ENCODE measurements at places on chromosomes 12 and 14.

- no peak for DNase-seq
Observed at GRCh38 chr12:4939418-4940023, 29.8 kb downstream of the KCNA1 start.

GRCh38 chr12:63894132-63894531 lies 49.6 kb downstream of the SRGAP1 start:
- no peak for DNase-seq

GRCh38 chr12:27695556-27696292 lies 523 bp upstream of the REP15 start:
- DNase-seq = no peak

- no peak for DNase-seq
Observed at GRCh38 chr14:60250257-60251035, 1.4 kb downstream of the PPM1A start.

DNA sequence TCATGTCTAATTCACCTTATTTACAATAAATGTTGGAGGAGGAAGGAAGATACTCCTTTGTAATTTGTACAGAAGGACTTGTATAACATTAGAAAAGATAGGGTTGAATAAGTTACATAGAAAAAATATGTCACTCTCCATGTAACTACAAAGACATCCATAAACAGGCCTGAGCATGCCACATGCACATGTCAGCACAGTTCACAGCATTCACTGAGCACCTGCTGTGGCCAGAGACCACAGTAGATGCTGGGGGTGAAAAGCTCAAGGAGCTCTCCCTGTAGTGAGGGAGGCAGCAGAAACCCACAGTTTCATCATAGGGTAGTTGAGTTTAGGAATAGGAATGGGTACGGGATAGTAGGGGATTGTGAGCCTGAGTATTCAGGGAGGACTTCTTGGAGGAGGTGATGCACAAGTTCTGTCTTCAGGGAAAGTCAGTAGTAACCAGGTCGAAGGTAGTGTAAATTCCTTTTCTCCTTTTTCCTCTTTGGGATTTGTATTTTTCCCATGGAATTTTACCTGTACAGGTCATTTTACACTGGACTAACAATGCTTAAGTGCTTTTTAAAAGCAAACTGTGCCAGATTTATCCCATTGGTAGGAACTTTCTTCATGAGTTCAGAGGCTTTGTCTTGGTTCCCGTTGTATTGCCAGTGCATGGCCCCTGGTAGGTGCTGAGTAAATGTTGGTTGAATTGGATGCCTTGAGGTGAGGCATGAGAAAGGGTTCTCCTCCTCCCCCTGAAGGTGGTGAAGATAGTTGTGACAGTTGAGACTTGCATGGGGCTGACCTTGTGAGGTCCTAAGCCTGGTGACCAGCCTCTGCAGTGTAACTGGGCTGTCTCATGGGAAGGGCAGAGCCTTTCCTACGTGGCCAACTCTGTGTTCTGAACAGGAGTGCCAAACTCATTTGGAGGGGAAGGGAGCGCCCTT lies 20.2 kb downstream of the PRKCH start:
- DNase-seq = no peak

GRCh38 chr12:123532019-123532418 lies 1.5 kb downstream of the RILPL1 start:
- no peak for DNase-seq

DNA sequence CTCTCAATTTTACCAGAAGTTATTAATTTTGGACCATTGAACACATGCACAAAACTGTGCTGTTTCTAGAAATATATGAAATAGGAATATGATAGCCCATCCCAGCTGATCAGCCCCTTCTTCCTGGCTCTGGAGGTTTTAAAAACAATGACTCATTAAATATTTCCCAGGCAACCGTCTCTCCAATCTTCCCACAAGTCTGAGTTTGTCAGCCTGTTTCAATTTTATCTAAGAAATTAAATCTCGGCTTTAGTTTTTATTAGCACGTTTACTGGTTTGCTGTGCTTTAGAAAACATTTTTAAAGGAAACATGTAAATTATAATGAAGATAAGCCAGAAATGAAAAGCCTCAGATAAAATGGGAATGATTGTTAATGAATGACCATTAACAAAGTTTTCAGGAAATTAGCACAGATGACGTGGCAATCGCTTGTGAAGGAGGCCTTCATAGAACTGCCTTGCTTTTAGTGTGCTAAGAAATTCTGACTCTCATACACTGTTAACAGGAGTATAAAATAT lies 89.3 kb upstream of the RAP1B start:
- no peak for DNase-seq

- no peak for DNase-seq
Observed at GRCh38 chr12:7129287-7129871, 690 bp upstream of the RBP5 start.

DNA sequence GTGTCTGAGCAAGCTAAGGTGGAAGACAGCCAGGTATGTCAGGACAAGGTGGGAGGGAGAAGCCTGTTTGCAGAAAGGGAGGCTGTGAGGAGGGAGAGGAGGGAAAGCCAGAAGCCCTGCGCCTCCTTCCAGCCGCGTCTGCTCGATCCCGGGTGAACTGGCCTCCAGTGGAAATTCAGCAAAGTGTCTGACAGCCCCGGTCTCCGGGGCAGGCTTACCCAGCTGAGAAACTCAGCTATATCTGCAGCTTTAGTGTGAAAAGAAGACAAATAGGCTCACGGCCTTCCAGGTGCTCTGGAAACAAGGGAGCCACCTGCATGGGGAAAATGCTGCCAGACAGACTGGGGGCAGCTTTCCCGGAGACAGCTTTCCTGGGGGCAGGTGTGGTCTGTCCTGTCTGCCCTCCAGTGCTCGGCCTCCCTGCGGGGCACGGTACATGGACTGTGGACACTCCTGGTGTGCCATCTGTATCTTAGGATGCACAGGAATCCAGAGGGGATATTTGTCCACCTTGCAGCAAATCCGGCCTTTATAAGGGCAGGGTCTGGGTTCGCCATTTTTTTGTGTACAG lies 6.3 kb downstream of the RFLNA start:
- no peak for DNase-seq

- DNase-seq = no peak
Observed at GRCh38 chr14:55071870-55072640, 20.6 kb downstream of the MAPK1IP1L start.

DNA sequence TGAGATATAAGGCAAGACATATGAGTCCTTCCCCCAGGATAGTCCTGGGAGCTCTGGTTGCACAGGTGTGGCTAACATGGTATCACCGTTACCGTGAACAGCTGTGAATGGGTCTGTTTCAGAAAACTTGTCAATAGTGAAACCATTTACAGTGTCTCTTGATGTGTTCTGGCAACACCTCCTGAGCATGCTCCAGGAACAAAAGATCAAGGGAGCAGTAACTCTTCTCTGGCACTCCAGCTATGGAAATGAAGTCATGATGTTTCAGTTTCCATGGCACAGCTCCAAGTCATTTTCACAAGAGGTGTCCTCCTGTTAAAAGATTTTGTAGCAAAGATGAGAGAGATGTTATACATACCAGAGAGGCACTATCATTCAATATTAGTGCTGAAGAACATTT lies 253.7 kb downstream of the SNAPC1 start:
- no peak for DNase-seq

GRCh38 chr12:87047691-87048090 lies 791.5 kb upstream of the MGAT4C start:
- no peak for DNase-seq

GRCh38 chr14:24364841-24365240 lies 3.1 kb upstream of the NFATC4 start:
- DNase-seq = no peak

GRCh38 chr14:64734990-64735389 lies 30.8 kb downstream of the PLEKHG3 start:
- DNase-seq = no peak

All from SW 1271 (cell line).